Memory B cell (primary cell): ENCODE measurements at places on chromosomes 11 and 22.
A peak's percentile ranks its signal among the peaks of the same experiment; 100 is the strongest.

GRCh38 chr11:85347291-85347690, 279.9 kb downstream of the DLG2 start:
- no peak for DNase-seq

DNA sequence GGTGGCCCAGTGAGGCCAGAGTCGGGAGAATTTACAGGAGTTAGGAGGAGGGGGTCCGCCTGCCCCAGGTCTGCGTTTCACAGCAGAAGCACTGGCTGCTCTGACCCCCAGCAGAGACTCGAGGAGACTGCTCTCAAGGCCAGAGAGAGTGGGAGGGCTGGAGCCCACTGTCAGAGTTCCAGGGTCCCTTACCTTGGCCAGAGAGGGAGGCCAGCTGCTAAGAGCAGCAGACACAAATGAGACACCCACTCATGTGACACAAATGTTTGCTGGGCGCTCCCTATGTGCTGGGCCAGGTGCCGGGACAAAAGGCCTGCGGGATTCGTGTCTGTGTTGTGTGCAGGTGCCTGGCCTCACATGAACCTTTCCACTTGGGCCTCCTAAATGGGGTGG, 2.8 kb upstream of the TNFRSF13C start:
- DNase-seq, result no peak

- DNase-seq, result no peak
These were observed 127.9 kb upstream of the SYT13 start for GRCh38 chr11:45414088-45414487.

- no peak for DNase-seq
These were observed 115.7 kb downstream of the ENTHD1 start for GRCh38 chr22:39777716-39778454.

GRCh38 chr11:93287434-93287833, 43.1 kb upstream of the DEUP1 start:
- DNase-seq, result no peak

DNA sequence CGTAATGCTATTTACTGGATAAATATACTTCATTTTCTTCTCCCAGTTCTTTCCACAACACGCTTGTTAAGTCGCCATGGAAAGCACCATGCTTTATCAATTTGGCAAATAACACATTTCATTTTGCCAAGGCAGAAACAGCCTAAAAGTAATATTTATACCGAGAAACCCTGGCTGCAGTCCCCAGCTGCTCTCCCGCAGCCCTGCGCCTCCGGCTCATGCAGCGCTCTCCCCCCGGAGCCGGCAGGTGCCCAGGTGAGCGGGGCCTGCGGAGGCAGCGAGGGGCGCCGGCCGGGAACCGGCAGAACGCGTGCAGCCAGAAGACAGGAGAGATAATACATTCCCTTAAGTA, 681 bp upstream of the ARHGEF12 start:
- no peak for DNase-seq

DNA sequence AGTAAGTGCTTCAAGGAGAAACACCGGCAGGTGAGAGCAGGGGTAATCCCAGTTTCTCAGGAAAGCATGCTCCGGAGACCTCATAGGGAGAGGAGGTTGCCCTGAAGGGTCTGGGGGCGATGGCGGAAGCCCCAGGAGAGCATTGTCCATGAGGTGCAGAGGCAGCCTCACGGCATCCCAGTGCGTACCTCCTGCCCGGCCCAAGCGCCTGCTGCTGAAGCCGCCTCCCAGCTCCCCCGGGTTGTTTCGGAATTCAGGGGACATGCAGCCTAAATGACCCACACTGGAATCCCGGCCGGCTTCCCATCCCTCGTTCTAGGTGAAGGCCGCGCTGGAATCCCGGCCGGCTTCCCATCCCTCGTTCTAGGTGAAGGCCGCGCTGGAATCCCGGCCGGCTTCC, 2.7 kb downstream of the ZBED4 start:
- no peak for DNase-seq

GRCh38 chr11:66418168-66418985, 2.5 kb upstream of the NPAS4 start:
- no peak for DNase-seq

GRCh38 chr11:81602508-81602907, 1131.2 kb downstream of the FAM181B start:
- DNase-seq, result no peak

GRCh38 chr11:33227578-33228261, 29.5 kb upstream of the HIPK3 start:
- DNase-seq, result no peak

DNA sequence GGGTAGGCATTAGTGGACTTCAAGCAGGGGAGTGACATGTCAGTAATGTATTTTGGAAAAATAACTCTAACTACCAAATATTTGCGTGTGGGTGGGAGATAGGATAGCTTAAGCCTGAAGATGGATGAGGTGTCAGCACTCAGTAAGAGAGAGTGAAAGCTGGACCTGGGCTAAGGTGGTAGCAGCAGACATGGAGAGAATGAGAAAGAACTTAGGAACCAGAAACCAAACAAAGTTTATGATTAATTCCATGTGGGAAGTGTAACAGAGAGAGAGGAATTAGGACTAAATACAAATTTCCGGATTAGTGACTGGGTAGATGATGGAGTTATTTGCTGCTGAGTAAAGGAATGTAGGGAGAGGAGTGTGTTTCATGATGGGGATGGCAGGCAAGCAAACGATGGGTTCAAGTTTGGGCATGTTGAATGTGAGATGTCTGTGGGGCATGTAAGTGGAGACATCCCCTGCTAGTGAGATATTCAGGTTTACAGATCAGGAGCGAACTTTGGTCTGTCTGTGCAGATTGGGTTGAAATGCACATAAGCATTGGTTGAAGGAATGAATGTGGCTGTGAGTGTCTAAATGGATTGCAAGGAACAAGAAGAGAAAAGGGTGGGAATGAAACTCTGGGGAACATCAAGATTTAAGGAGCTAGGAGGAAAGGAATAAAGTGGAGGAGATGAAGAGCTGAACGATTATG, 185.6 kb upstream of the MTMR2 start:
- DNase-seq, result no peak

DNA sequence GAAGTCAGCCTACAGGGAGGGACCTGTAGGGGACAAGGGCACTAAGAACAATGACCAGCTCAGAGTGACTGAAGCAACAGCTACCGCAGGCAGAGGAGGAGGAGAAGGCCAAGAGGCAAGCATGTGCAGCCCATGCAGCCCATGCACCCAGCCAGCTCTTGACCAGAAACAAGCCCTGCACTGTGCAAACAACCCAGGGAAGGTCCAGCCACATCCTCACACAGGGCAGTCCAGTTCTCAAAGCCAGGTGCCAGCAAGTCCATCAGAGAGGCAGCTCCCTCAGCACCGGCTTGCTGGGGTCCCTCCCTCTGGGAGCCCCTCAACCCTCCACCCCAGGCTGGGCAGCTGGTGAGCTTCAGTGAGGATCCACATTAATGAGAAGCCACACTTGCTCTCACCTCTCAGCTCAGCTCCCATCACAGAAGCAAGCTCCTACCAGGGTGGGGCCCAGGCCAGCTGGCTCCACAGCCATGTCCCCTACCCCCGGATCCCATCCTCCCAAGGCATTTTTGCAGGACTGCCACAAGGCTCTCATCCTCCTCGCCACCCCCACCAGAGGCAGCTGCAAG, 7.1 kb downstream of the DGCR2 start:
- no peak for DNase-seq

GRCh38 chr22:29292379-29292778, 14.1 kb upstream of the GAS2L1 start:
- no peak for DNase-seq

GRCh38 chr11:129315781-129316579, 59.7 kb upstream of the BARX2 start:
- DNase-seq, result no peak

GRCh38 chr22:23850136-23850611, 7.5 kb upstream of the SLC2A11 start:
- no peak for DNase-seq

GRCh38 chr11:132631989-132632388, 900.3 kb downstream of the OPCML start:
- no peak for DNase-seq

DNA sequence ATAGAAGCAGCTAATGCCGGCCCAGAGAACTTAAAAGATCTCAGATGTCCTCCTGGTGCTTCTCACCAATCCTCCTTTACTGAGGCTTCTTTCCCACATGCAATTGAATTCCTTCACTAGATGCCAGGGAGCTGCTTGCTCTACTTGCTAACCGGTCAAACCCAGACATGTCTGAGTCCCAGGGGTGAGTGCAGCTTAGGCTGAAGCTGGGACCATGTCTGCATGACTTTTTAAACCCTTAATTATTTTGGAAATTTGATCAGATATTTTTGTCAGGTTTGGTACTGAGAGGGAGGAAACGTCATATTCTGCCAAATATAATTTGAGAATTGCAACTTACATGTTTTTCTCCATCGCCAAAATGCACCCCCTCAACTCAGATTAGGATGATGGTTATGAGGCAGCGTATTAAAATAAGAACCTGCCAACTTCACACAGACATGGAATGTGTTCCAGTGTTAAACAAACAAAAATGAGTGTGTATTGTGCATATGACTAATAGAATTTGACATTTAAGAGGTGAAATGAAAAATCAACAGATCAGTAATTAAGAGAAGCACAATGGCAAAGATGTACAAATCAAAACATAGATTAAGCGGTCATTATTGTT, 529.5 kb downstream of the ETS1 start:
- no peak for DNase-seq

DNA sequence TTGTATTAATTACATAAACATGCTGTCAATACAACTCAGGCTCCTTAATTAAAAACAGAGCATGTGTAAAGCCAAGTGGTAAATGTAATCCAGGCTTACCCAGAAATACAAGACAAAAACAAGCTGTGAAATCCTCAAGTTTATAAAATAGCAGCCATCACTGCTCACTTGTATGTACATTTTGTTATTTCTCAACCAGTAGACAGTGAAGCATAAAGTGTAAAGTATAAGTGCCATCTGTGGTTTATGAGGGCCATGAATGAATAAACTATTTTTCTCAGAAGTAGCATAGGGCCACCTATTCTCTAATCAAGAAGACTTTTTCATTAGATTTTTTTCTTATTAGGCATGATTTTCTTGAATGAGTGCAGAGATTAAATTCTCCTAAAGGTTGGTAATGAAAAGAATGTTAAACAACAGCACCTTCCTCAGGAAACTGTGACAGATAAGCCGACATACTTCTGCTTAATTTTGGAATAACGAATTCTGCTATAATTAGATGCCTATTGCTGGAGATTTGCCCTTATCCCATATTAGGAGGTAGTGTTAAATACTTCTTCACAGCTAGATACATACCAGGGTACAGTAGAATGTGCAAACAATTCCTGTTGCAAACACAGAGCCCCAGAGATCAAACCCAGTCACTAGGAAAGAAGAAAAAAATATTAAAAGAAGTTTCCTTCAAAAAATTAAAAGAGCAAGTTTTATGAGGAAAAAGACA, 13.0 kb downstream of the SLC5A12 start:
- DNase-seq, result no peak

DNA sequence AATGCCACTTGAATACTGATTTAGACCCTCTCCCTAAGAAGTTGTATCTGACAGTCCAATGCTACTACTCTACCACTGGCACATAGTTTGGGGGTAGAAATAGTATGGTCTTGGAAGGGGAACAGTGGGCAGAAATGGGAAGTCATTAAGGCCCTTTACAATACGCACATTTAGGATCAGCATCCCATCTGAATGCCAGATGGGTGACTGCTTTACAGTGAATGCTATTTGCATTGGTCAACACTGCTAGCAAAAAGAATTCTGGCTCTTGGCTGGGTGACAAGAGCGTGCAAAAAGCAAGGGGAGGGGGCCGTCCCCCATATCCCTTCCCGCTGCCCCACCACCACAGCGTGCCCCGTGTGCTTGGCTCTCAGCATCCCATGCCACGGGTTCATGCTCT, 104.7 kb upstream of the BID start:
- DNase-seq, result no peak

- DNase-seq, result no peak
These were observed 219.6 kb upstream of the SESN3 start for GRCh38 chr11:95450547-95451123.

DNA sequence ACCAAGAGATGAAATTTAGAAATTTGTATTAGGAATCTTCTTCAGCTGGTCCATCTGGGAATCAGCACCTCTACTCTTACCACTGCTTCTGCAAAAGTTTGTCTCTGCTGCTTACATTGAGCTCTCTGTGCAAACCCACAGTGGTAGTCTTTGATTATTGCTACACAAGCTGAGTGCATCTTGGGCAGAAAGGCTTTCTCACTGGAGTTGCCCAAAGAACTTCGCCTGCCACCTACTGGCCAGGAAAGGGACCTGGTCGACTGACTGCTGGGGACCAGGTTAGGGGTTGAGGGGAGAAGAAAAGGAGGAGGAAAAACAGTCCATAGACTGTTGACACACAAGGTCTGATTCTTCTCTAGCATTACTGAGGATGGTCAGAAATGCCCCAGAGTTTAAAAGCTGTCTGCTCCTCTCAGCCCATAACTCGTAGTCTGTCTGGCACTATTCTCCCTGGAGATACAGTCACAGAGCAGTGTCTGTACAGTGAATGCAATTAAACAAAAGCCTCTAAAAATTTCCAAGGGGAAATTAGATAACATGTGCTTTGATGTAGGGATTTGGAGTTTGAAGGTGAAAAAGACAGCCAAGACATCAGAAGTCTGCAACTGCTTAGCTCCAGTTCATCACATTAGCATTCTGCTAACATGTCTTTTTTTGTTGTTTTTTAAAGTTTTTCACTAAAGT, 215.0 kb upstream of the CTSC start:
- peak; percentile 27 for DNase-seq

- DNase-seq, result no peak
These were observed 79.3 kb upstream of the CRTAM start for GRCh38 chr11:122758974-122759373.

- peak; percentile 24 for DNase-seq
These were observed 75.4 kb downstream of the MAML2 start for GRCh38 chr11:96267496-96268032.

- DNase-seq, result no peak
These were observed 21.6 kb downstream of the RTN4R start for GRCh38 chr22:20246368-20247009.

DNA sequence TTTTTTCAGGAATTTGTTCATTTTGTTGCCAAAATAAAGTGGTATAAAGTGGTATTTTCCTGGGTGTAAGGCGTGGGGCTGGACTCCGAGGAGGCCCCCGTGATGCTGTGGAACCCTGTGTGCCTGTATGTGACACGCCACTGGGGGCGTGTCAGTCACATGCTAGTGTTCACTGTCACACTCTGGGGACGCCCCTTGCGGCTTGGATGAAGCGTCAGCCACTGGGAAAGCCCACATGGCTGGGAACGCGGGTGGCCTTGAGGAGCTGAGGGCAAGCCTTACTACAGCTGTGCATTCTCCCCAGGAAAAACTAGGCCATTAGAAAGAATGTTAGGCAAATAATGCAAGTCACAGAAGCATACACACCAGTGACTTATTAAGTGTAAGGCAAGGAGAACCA, 77.0 kb upstream of the SLC25A18 start:
- no peak for DNase-seq
